ENCODE measurements at places on chromosomes 7 and 10.
A peak's percentile ranks its signal among the peaks of the same experiment; 100 is the strongest.

GRCh38 chr10:113497198-113497597 is 55.7 kb upstream of the HABP2 start:
- peaks cover 4% of the 10 kb centered on the region for H3K4me1 ChIP-seq
- no peaks in the 10 kb centered on the region for H3K27me3 ChIP-seq
- no peak overlapping the region for H3K27ac ChIP-seq
- no peaks in the 10 kb centered on the region for H3K36me3 ChIP-seq
- H3K4me3 ChIP-seq = no peak overlapping the region
- DNase-seq = no peak

- H3K27ac ChIP-seq = peak overlapping the region; percentile 13
- no peak overlapping the region for H3K4me3 ChIP-seq
- no peak for DNase-seq
- H3K27me3 ChIP-seq = no peaks in the 10 kb centered on the region
- H3K36me3 ChIP-seq = no peaks in the 10 kb centered on the region
Observed at GRCh38 chr10:78757344-78757925, 311.3 kb upstream of the ZMIZ1 start.

GRCh38 chr10:132578287-132578951 is 40.8 kb downstream of the INPP5A start:
- no peaks in the 10 kb centered on the region for H3K27me3 ChIP-seq
- peaks cover 53% of the 10 kb centered on the region for H3K4me1 ChIP-seq
- DNase-seq = no peak
- H3K27ac ChIP-seq = no peak overlapping the region
- no peaks in the 10 kb centered on the region for H3K36me3 ChIP-seq

- no peaks in the 10 kb centered on the region for H3K36me3 ChIP-seq
- H3K4me1 ChIP-seq = peaks cover 13% of the 10 kb centered on the region
- no peaks in the 10 kb centered on the region for H3K27me3 ChIP-seq
- peak overlapping the region; percentile 42 for H3K4me3 ChIP-seq
- peak overlapping the region; percentile 47 for H3K27ac ChIP-seq
- DNase-seq = no peak
Observed at GRCh38 chr10:110069502-110069982, 61.8 kb downstream of the ADD3 start.

GRCh38 chr7:45593121-45593541 is 19.0 kb downstream of the ADCY1 start:
- no peaks in the 10 kb centered on the region for H3K36me3 ChIP-seq
- no peak overlapping the region for H3K4me3 ChIP-seq

GRCh38 chr7:150735596-150736358 is 1.4 kb upstream of the GIMAP5 start:
- no peaks in the 10 kb centered on the region for H3K4me1 ChIP-seq
- H3K36me3 ChIP-seq = no peaks in the 10 kb centered on the region
- no peak overlapping the region for H3K27ac ChIP-seq
- H3K27me3 ChIP-seq = no peaks in the 10 kb centered on the region

DNA sequence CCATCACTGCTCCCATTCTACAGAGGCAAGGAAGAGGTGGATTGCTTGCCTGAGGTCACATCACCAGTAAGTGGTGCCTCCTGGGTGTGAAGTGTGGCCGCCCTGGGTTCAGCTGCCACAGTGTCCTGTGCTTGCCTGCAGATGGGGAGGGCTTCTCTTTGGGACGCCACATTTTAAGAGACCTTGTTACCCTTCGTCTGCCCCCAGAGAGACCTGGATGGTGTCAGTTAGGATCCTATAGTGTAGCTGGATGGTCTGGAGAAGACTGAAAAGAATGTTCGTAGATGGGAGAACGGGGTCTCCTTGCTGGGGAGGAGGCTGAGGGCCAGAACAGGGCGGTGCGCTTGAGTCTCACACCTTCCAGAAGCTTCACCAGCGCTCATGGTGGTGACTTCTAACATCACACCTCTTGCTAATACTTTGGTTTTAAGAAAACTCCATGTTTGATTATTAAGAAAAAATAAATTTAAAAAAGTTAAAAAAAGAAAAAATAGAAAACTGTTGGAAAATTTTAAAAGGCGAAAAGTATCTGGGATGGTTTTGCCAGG is 2.3 kb downstream of the DOCK1 start:
- DNase-seq = no peak
- H3K27me3 ChIP-seq = no peaks in the 10 kb centered on the region
- H3K4me1 ChIP-seq = peaks cover 5% of the 10 kb centered on the region

DNA sequence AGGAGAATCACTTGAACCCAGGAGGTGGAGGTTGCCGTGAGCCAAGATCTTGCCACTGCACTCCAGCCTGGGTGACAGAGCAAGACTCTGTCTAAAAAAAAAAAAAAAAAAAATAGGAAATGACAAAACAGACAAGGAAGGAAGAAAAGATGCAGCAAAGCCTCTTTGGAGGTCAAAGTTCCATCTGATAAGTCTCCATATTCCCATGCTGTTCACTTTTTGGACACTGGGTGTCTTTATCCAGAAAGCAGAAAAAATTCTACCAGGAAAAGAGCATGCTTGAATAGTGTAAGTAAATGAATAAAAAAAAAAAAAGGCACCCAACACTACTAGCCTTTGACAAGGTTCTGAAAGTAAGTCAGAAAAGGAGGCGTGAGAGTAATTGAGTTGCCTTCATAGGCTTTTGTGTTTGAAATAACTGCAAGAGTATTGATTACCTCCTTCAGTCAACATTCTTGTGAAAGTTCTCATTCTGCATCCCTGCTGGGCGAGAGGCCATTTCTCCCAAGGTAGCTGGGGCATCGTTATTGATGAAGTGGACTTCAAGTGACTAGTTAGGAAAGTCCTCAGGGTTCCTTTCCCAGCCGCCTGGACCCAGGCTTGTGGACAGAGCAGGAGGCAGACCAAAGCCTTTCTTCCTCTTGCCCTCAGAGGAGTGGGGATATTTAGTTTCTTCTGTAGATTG is 133.3 kb upstream of the KIF5B start:
- no peak for DNase-seq
- no peaks in the 10 kb centered on the region for H3K27me3 ChIP-seq
- no peaks in the 10 kb centered on the region for H3K36me3 ChIP-seq

DNA sequence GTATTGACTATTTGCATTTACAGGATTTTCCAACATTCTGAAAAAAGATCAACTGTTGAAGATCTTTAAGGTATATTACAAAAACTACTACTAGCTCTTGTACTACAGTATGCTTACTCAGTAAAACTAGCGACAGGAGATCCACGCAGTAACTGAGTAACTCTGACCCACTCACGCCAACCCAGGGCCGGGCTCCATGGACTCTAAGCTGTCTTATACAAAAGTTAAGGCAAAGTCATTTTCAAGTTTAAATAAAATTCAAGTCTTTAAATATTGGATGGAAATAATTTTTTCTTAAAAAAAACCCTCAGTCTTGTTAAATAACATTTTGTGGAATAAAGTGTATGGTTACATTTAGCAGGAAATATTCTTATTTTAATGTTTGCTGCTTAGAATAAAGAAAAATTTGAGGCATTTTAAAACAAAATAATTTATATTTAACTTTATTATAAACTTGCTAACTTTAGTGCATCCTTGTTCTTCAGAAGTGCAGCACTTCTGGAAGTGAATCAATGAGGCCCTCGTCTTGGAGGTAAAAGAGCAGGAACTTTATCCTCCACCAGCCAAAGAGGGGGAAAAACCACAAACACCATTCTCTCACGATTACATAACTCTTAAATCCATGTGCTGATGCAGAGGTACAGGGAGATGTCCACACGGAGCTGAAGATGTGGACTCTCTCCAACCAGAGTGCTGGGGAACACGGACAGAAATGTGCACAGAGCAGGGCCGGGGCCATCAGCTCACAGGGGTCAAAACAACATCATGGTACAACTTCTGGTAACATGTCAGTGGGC is 119.9 kb downstream of the LARP4B start:
- no peak overlapping the region for H3K4me3 ChIP-seq
- H3K27me3 ChIP-seq = no peaks in the 10 kb centered on the region
- H3K4me1 ChIP-seq = no peaks in the 10 kb centered on the region
- no peak overlapping the region for H3K27ac ChIP-seq
- no peak for DNase-seq

DNA sequence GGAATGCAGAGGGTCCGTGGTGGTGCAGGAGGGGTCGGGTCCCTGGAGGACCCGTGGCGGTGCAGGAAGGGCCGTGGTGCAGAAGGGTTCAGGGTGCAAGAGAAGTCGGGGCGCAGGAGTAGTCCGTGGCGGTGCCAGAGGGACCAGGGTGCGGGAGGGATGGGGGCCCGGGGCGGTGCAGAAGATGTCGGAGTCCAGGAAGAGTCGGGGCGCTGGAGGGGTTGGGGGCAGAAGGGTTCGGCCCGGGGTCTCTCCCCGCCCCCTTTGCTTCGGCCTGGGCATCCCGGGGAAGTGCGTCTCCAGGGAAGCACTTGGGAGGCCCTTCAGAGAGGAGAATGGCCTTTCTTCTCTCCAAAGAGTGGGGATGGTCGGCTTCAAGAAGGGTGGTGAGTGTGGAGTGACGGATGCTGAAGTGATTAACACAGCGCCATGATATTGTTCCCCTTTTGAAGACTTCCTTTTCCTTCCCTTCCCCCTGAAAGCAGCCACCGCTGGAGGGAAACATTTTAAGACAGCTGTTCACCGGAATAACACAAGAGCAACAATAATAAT is 997 bp downstream of the WDR37 start:
- peak overlapping the region; percentile 76 for H3K4me3 ChIP-seq
- peaks cover 12% of the 10 kb centered on the region for H3K4me1 ChIP-seq
- peaks cover 3% of the 10 kb centered on the region for H3K36me3 ChIP-seq
- DNase-seq = no peak

DNA sequence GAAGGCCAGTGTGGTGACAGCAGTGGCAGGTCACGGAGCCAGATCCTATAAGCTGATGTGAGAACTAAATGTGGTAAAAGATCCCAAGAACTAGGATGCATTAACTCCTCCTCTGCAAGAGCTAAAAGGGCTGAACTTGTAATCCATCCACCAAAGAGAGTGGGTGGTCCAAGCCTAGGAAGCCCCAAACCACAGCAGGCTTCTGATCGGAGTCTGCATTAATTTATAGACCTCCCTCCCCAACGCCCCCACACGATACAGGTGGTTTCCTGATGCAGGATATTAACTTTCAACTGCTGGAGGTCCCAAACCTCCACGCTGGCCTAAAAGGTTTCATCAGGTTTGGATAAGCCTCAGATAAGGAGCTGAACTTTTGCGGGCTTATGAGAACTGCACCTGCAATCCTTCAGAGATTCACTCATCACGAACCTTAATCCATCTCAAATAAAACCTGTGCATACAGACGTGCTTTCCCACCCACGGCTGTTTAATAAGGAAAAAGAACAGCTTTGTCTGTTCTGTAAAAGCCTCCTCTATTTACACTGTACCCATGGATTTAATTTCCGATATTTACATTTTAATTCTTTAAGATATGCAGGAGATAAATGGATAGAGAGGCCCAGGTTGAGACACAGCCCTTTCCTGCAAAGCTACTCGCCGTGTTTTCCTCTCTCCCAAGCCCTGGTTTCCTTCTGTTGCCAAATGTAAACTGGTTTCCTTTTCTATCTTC is 74.9 kb downstream of the GFRA1 start:
- no peak overlapping the region for H3K4me3 ChIP-seq
- H3K27me3 ChIP-seq = no peaks in the 10 kb centered on the region
- no peaks in the 10 kb centered on the region for H3K36me3 ChIP-seq
- H3K27ac ChIP-seq = no peak overlapping the region
- no peaks in the 10 kb centered on the region for H3K4me1 ChIP-seq
- no peak for DNase-seq

- no peak overlapping the region for H3K27ac ChIP-seq
- H3K36me3 ChIP-seq = no peaks in the 10 kb centered on the region
- H3K27me3 ChIP-seq = no peaks in the 10 kb centered on the region
- no peak for DNase-seq
Observed at GRCh38 chr10:42428534-42428933, 209.8 kb downstream of the ZNF33B start.

Measured in ascending aorta (tissue), 2 donors.